ENCODE measurements at places on chromosomes 1 and 21.

GRCh38 chr1:183277821-183278738, 92.0 kb downstream of the LAMC2 start:
- no peak for DNase-seq

DNA sequence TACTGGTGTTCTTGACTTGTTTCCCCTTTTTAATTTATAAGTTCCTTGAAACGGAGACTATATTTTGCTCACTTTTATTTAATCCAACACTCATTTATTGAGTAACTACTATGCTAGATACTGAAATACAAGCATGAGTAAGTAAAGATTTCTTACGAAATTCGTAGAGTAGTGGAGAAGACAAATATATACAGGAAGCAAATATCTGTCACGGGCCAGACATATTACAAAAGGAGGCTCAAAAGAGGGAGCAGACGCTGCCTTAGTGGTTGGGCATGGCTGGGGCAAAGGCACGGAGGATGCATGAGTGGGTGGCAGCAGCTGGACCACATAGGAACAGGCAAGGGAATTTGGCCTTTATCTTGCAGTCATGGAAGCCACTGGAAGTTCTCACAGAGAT, 6.8 kb downstream of the NCF2 start:
- no peak for DNase-seq

- DNase-seq = no peak
Measured at GRCh38 chr1:19373211-19374082, 61.3 kb downstream of the SLC66A1 start.

- DNase-seq = no peak
Measured at GRCh38 chr21:45155910-45156309, 81.5 kb downstream of the ADARB1 start.

DNA sequence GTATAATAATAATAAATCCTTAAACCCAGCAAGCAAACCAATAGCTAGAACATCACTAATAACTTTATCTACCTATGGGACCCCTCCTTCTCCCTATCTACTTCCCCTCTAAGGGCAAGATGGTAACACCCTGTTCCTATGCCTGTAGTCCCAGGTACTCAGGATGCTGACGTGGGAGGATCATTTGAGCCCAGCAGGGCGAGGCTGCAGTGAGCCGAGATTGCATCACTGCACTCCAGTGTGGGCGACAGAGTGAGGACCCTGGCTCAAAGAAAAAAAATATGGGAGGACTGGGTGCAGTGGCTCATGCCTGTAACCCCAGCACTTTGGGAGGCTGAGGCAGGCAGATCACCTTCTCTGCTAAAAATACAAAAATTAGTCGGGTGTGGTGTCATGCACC, 143.1 kb upstream of the SLC45A1 start:
- no peak for DNase-seq

DNA sequence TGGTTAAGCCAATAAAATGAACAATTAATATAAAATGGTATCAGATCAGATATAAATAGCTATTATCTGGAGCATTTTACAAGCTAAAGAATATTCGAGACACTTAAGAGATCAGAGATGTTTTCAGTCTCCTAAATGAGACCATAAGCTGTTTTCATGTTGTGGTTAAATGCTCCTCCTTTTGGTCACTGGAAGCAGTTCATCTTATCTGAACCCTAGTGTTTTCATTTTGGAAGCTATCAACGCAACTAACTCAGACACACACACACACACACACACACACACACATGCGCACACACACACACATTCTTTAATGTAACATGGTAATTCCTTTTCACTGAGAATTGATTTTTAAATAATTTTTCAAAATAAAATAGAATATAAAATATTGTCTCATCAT, 10.0 kb upstream of the LRRC8C start:
- no peak for DNase-seq

GRCh38 chr21:17795146-17796036, 23.8 kb downstream of the C21orf91 start:
- no peak for DNase-seq

DNA sequence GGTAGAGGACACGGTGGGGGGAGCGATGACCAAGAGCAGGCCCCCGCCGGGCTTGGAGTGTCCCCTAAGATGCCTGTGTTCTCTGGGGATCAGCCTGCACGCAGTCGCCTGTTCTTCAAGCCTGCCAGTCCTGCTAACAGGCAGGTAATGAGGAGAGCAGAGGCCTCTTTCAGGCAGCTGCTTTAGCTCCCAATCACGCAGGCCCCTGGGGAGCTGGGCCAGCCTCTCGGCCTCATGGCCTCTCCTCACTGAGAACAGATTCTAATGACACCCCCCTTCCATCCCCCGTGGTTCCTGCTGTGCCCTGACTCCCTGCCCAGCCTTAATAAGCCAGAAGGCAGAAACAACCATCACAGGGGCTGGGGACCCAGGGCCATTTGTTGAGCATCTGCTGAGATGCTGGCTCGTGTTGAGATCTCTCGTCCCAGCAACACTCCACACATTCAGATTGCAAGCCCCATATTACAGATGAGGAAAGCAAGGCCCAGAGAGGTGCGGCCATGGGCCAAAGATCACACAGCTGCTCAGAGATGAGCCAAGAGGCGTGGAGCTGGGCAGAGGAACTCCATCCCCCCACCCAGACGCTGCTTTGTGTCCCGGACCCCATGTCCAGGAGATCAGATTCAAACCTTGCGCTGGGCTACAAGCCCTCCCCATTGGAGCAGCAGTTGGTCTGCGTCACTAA, 71.6 kb upstream of the CASZ1 start:
- DNase-seq = no peak

GRCh38 chr1:8879922-8880676, 1.6 kb upstream of the ENO1 start:
- DNase-seq = no peak

DNA sequence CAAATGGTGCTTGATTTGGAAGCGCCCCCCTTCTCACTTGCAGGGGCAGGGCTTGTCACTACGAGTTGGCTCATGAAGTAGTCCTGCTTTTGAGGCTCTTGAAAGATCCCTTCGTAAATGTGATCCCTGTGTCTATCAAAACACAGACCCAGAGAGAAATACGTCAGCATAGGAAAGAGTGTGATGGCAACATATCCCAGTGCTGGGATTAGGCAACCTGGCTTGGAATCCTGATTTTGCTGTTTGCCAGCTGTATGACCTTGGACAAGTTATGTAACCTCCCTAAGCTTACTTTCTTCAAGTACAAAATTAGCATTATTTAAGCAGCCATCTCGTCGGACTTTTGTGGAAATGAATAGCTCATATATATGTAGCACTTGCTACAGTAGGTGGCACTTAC, 228.4 kb downstream of the ATG4C start:
- no peak for DNase-seq

- DNase-seq = no peak
Measured at GRCh38 chr1:14098294-14098913, 398.4 kb downstream of the PRDM2 start.

DNA sequence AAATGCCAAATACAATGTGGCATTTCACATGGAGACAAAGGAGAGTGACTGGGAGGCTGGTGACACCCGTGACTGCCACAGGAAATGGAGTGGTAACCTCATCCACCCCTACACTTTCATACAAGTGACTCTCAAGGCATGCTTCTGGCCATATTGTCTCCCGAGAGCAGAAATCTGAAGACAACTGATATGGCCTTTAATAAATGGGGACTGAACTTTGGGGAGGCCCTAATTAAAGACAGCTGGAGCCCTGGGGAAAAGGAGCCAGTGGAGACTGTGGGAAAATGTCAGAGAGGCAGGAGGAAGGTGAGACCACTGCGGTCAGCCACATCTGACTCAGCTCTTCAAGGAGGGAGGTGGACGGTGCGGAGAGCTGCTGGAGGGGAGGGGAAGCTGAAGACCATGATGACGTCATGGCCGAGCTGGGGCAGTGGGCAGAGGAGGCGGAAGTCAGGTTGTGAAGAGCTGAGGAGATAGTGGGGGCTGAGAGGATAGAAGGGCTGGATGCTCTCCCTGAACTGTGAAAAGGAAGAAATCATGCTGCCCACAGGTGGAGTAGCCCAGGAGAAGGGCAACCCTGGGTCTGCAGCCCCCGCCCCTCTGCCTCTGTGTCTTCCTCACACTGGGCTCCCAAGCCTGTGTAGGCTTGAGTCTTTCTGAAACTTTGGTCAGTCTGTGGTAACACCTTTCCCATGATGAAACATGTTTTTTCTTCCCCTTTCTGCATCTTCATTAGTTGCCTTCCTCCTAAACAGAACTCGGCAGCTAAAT, 14.0 kb upstream of the NCF2 start:
- DNase-seq = no peak

- DNase-seq = no peak
Measured at GRCh38 chr1:154840269-154841176, 29.6 kb downstream of the KCNN3 start.

DNA sequence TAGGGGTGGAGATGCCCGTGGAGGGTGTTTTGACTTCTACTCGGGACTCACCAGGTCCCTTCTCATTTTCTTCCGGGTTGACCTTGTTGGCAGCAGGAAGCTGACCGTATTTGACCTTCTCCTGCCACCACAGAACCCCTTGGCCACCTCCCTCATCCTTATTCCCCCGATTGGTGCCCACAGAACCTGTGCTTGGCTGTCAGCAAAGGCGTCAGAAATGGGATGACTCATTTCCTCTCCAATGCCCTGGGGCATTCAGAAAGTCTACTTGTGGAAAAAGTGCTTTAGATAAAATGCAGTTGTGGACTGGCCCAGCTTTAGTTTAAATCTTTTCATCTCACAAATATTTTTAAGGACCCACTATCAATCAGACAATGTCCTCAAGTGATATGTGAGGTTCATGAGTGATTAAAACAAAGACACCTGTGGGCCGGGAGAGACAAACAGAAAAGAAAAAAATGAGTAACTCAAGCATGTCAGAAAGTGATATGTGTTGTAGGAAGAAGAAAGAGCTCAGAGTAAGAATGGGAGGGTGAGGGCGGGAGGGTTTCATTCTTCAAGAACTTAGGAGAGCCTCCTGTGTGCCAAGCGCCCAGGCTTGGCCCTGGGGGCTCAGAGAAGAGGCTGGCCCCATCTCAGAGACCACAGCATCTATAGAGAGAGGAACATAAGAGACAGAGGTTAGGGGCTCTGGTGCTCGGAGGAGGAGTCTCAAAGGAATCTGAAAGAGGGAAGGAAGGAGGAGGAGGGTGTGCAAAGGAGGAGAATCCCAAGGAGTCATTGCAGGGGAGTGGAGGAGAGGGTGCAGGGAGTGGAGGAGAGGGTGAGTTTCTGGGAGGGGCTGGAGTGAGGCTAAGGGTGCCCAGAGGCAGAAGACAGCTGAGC, 221.6 kb upstream of the VAMP3 start:
- DNase-seq = no peak

- DNase-seq = no peak
Measured at GRCh38 chr1:116129537-116129936, 18.3 kb downstream of the MAB21L3 start.

DNA sequence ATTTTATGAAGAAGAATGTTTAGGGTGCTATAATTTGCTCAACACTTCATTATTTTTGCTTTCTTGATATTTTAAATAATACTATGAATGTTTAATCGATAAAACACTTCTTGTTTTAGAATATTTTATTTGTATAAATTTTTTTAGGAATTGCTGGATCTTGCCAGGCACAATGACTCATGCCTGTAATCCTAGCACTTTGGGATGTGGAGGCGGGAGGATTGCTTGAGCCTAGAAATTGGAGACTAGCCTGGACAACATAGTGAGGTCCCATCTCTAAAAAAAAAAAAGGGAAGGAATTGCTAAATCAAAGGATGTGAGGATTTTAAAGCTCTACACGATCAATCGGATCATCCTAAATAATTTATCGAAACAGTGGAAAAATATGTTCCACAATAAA, 17.6 kb downstream of the RNF11 start:
- no peak for DNase-seq

DNA sequence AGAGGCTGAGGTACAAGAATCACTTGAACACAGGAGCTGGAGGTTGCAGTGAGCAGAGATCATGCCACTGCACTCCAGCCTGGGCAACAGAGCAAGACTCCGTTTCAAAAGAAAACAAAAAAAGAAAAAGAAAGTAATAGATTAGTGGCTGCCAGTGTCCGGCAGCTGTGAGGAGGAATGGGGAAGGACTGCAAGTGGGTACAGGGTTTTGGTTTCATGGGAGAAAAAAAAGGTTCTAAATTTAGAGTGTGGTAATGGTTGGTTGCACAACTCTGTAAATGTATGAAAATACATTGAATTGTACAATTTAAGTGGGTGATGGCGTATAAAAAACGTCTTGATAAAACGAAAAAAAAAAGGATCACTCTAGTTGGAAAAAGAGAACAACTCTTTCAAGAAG, 6.7 kb downstream of the TAF1A start:
- DNase-seq = no peak

GRCh38 chr1:229130028-229130668, 140.8 kb upstream of the RAB4A start:
- DNase-seq = no peak

GRCh38 chr1:72097851-72098570, 184.3 kb downstream of the NEGR1 start:
- no peak for DNase-seq

GRCh38 chr1:70008660-70009059, 196.7 kb downstream of the LRRC40 start:
- DNase-seq = no peak

GRCh38 chr21:32645261-32646182, 33.3 kb upstream of the CFAP298 start:
- DNase-seq = no peak

- no peak for DNase-seq
Measured at GRCh38 chr1:211420845-211421454, 71.0 kb downstream of the RD3 start.

DNA sequence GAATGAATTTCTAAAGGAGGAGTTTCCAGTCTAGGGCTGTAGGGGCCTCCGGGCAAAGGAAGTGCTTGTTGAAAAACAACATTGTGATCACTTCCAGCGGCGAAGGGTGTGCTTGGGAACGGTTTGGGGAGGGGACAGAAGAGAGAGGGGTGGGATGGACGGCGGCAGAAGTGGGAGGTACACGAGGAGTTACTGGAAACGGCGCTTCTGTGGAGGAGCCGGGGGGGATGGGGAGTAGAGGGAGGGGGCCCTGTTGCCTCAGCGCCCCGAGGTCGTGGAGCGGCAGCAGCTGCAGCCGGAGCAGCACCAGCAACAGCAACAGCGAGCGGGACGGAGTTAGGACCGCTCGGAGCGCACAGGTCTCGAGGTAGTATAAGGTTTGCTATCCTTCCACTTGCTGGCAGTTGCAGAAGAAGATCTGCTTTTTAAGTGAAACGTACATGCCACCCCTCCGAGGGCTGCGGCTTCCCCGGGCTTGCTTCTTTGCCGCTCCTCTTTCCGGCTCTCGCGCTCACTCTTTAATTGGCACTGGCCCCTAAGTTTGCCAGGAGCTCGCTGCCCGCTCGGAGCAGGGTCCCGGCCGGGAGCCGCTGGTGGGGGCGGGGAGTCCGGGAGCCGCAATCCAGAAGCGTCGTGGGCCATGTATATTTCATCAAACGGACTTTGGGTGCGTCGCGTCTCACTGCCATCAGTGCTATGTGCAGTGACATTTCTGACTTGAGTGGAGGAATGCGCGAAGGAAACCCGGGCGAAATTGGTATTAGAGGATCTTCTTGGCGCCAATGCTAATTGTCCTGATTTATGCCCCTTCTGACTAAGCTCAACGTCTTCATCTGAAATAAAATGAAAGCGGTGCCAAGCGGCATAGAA, 771 bp upstream of the NTNG1 start:
- no peak for DNase-seq
